ENCODE measurements at places on chromosomes 4 and X.
A peak's percentile ranks its signal among the peaks of the same experiment; 100 is the strongest.

GRCh38 chr4:159443975-159444374 is 341.1 kb downstream of the RAPGEF2 start:
- no peak for DNase-seq

DNA sequence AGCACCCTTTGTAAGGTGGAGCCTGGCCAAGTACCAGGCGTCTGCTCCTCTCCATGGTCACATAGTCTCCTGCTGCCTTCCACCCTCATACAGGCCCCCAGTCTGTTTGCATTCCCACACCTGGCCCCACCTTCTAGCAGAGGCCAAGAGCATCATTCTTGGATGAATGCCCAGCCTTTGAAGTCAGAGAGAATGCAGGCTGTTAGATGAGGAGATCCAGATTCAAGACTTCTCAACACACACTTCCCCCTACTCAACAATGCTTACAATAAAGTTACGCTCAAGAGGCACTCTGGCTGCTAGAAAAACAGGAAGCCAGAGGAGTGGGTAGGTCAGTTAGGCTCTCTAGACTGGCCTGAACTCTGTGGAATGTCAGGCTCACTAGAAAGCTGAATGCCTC is 43.3 kb downstream of the SHROOM4 start:
- DNase-seq = peak; percentile 2

DNA sequence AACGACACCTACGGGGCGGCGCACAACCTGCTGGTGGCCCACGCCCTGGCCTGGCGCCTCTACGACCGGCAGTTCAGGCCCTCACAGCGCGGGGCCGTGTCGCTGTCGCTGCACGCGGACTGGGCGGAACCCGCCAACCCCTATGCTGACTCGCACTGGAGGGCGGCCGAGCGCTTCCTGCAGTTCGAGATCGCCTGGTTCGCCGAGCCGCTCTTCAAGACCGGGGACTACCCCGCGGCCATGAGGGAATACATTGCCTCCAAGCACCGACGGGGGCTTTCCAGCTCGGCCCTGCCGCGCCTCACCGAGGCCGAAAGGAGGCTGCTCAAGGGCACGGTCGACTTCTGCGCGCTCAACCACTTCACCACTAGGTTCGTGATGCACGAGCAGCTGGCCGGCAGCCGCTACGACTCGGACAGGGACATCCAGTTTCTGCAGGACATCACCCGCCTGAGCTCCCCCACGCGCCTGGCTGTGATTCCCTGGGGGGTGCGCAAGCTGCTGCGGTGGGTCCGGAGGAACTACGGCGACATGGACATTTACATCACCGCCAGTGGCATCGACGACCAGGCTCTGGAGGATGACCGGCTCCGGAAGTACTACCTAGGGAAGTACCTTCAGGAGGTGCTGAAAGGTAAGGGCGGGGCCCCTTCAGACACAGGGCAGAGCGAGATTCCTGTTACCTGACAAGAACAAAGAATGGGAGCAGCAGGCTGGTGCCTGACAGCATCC is 11.7 kb downstream of the RPL9 start:
- peak; percentile 37 for DNase-seq

DNA sequence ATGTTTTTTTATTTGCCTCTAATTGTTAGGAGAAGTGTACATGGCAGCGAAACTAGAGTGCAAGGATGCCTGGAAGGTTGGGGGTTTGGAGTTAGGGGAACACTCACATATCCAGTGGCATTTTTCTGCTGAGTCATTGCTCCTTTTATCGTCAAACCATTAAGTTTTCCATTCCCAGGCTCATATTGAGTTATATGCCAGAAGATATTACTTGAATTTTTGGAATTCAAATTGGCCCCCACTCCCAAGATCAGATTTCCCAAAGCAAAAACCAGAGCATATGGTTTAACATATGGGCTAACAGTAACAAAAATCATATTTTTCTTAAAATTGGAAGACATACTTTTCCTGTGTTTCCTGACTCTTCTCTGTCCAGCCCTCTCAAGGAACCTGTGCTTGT is 152.7 kb downstream of the FSTL5 start:
- DNase-seq = no peak

- no peak for DNase-seq
These were observed 47.5 kb downstream of the DCTD start for GRCh38 chr4:182869697-182870096.

GRCh38 chr4:57219431-57219830 is 109.2 kb upstream of the IGFBP7 start:
- no peak for DNase-seq

DNA sequence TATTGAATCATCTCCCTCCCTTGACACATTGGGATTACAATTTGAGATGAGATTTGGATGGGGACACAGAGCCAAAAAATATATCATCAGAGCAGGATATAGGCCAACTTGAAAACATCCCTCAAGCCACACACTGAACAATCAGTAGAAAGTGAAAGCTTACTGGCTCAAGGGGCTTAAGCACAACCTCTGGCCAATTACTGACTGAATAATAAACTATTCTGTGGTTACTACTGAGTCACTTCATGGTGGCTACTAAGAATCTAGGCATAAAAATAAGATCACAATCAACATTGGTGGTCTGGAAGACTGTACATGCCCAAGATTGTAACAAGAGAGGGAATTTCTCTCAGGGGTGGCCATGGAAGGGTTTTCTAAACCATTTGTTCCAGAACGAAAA is 27.4 kb upstream of the GPR174 start:
- DNase-seq = no peak

DNA sequence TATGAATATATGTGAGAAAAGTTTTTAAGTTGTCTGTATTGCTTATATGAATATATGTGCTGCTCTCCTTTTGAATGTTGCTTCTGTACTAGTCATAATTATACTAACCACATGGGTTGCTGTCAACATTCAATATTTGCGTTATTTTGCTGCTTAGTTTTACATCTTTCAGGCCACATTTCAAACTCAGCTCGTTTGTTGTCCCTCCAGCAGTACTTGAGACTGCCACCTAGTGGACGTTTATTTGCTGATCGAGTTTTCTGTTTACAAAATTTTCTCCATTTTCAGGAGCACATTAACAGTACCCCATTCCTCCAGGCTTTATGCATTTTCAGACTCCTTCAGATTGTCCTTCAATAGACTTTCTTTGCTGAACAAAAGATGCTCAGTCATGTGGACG is 75.8 kb downstream of the NUDT11 start:
- peak; percentile 14 for DNase-seq

DNA sequence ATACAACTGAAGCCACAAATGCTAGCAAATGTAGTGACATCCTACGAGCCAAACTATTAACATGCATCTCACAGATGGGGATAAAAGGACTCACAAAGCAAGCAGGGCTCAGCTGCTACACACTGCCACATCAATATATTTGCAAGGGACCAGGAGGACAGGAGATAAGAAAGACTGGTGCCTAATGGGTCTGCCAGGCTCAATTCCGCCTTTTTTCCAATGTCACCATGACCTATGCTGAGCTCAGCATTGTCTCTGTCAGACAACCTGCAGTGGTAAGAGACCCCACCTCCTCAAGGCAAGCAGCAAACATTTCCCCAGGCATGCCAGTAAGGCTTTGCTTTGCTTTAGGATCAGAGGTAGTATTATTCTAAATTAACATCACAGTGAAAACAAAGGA is 435 bp downstream of the DCX start:
- DNase-seq = no peak

DNA sequence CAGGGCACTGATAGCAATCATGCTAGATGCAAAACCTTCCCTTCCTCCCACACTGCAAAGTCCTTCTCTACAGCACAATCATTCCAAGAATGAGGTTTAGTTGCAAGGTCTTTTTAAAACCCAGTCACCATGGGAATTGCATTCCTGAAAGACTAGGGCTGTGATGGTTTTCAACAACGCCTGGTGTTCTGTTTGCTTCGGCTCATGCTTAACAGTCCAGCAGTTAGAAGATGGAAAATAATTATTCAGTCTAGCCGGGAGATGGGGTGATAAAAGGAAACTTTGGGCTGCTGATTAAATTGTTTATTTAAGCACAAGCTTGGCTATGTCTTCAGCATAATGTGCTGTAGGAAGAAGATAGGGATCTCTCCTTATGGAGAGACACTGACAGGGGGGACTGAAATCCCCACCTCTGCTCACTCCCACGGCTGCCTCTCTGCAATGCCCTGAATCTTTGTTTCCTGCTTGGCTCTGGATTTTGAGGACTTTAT is 211.4 kb downstream of the MID1IP1 start:
- DNase-seq = no peak

DNA sequence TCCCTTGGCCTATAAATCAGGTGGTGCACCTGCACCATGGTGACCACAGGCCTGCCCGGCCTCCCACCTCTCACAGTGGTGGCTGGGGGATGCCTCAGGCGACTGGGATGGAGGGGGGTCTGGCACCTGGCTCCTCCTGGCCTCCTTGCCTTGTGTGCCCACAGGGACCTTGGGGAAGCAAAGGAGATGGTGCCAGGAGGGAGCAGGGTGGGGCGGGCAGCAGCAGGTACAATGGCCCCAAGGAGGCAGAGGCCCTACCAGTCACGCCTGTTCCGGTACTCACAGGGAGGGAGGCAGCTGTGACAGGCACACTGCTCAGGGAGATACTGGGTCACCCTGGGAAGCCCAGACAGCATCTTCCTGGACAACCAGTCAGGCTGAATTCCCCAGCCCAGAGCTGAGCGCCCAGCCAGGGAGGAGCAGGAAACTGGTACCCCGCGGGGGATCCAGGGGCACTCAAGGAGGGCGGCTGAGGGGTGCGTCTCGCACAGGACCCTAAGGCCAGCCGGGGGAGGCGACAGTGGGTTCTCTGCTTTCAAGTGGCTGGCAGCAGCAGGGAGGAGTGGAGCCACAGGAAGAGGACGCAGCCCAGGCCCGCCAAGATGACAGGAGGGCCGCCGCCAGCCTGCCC is 1.2 kb upstream of the TREX2 start:
- no peak for DNase-seq

DNA sequence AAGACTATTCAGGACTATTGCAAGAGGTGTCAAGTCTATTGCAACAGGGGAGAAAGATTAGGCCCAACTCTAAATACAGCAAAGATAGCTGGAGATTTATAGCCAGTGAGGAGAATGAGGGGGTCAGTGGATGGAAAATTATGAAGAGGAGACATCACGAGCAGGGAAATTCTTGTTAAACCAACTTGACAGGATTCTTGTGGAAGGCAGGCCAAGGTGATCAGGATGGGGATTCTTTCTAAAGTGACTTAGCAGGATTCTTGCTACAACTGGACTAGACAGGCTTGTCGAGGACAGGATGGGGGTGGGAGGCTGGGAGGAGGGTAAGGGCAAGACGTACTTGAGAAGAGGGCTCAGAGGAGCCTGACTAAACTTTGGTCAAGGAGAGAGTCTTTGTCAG is 89.0 kb downstream of the PHEX start:
- no peak for DNase-seq

DNA sequence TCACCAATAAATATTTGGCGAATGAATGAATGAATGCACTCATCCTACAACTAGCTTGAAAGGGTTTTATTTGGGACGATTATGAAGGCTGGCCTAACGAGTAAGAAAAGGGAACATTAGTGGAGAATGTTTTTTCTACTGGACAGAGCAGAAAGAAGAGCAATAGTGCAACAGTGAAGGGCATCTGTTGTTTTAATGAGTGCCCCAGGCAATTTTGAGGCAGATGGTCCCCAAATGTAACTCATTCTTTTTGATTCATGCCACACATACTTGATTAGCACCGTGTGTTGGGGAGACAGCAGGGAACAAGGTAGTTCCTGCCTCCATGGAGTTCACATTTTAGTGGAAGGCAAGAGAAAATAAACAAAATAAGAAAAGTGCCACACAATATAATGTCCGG is 22.7 kb upstream of the INTS6L start:
- DNase-seq = no peak

DNA sequence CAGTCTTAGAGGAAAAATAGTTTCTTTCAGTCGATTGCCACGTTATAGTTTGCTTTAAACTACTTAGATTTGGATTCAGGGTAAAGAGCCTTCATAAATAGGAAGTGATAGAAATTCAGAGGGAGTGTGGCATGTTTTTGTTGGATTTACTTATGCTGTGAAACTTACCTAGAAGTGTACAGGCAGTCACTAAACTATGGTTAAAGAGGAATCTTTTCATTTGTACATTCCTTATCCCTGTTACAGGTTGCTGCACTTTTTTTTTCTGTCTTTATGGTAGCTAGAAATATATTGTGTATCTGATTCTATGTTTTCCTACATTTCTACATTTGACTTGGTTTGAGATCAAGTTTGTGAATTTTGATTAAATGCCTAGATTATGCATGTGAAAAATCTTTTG is 19.1 kb downstream of the WWC2 start:
- DNase-seq = no peak

- no peak for DNase-seq
These were observed 126.0 kb downstream of the FNIP2 start for GRCh38 chr4:158894826-158895225.

DNA sequence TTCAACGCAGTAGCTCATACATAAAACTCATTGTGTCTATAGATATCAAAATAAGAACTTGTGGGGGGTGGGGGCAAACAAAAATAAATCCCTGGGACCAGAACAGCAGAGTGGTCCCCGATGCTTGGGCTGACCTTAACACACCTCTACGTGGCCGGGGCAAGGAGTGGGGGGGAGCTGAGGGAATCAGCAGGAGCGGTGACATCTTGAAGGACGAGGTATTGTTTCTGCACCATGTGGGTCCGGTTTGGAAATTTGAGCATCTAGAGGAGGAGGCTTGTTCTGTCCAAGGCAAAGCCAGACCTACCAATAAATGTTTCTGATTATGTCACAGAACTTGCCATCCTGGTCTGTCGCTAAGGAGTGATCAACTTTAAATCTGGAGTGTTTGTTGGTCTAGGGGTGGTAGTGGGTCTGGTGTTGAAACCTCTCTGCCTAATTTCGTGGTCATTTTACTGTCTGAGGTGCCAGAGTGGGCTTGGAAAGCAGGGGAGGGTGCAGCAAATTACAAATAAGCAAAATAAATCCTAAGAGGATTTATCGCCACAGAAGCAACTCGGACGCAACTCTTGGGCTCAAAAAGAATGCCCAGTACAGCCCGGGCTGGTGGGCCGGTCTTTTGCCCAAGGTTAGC is 774 bp upstream of the RAPGEF2 start:
- DNase-seq = no peak

DNA sequence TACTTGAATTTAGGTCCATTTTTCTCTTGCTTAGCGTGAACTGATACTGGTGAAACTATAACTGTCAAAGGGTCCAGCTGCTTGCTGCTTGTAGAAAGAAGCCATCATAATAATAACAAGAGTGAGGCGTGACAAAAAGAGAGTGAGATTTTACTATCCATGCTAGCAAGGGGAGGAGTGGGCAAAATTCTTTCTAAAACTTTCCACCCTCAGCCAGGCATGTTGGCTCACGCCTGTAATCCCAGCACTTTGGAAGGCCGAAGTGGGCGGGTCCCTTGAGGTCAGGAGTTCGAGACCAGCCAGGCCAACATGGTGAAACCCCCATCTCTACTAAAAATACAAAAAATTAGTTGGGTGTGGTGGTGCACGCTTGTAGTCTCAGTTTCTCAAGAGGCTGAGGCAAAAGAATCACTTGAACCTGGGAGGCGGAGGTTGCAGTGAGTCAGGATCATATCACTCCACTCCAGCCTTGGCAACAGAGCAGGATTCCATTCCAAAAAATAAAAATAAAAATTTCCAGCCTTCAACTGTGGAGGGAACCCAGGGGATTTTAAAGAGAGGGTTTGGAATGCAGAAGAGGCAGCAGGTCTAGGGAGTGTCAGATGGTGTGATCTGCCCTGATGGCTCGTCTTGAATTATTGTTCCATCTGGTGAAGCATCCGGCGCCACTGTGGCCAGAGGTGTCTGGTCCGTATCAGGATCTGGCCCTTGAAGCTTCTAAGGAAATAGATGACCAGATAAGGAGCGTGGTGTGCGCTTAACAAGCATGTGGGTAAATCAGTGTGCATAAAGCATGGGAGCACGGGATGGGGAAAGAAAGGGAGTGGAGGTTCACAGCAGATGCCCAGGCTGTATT is 51.8 kb downstream of the LRP2BP start:
- no peak for DNase-seq

- no peak for DNase-seq
These were observed 435.8 kb downstream of the SPRY1 start for GRCh38 chr4:123832173-123833026.

All from right renal pelvis (tissue), 4 donors.